Mesothelial cell of epicardium (in vitro differentiated cells): ENCODE measurements at places on chromosomes 2 and 18. TPM values are rescaled to one million over a fixed set of nuclear protein-coding genes. Genes with fewer than 3 reads are reported as not detected.

The ERFE gene
- 0.50 to 0.85 TPM (median 0.66 TPM) in 3 replicates for total RNA-seq

DNA sequence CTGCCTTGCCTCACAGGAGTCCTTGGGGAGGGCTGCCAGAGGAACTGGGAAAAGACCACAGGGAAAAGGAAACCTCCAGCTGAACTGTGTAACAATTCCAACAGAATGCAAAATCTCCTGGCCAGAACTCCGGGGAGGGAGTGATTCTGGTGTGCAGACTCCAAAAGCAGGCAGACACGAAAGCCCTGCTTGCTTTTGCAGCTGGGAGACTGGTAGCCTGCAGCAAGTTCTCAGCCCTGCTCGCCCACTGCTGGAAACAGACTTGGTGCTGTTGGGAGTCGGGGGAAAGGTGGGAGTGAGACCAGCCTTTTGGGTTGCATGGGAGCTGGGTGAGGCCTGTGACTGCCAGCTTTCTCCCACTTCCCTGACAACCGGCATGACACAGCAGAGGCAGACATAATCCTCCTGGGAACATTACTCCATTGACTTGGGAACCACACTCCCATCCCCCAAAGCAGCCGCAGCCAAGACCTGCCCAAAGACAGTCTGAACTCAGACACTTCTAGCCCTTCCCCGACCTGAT is 26.0 kb upstream of the NMI start:
- no peak for DNase-seq

- DNase-seq, result no peak
Observed at GRCh38 chr2:152716805-152717227, 445 bp downstream of the PRPF40A start.

The AGXT gene
- total RNA-seq, result not detected in 3 replicates

GRCh38 chr2:159410276-159410675 is 123.8 kb upstream of the WDSUB1 start:
- DNase-seq, result no peak

GRCh38 chr18:34848156-34848555 is 138.1 kb downstream of the DTNA start:
- no peak for DNase-seq

The GKN2 gene
- not detected in 3 replicates for total RNA-seq

GRCh38 chr18:9684881-9685614 is 23.1 kb upstream of the RAB31 start:
- no peak for DNase-seq

The RBM44 gene
- total RNA-seq, result 0.60 to 0.72 TPM (median 0.69 TPM) in 3 replicates

DNA sequence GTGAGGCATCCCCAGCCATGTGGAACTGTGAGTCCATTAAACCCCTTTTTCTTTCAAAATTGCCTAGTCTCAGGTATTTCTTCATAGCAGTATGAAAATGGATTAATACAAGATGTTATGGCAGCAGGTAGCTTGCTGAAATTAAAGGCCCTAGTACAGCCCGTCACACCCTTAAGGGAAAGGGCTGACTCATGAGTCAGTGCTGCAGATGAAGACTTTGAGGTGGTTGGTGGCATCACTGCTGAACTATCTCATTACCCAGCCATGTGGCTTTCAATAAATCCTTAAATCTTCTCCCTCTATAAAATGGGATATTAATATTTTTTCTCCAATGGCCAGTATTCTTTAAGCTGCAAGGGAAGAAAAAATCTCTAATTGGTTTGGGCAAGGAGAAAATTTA is 226.1 kb upstream of the CCDC68 start:
- no peak for DNase-seq
